G401 (cell line): ENCODE measurements at places on chromosomes 5 and 9. TPM values are rescaled to one million over a fixed set of nuclear protein-coding genes. Genes with fewer than 3 reads are reported as not detected.

DNA sequence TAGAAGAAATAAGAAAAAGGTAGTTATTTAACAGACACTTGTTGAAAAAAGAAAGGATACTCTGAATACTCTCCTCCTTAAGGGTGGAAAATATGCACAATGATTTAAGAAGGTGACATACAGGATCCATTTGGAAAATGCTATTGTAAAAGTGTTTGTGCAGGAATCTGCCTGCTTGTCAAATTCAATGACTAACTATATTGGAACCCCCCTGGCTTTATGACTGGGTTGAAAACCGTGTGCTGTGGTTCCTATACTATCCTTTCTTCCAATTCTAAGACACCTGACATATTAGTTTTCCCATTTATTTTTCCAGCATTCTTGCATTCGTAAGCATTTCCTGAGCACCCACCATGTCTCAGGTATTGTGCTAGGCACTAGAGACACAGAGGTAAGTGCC is 220.0 kb downstream of the GLIS3 start:
- no peak for DNase-seq

DNA sequence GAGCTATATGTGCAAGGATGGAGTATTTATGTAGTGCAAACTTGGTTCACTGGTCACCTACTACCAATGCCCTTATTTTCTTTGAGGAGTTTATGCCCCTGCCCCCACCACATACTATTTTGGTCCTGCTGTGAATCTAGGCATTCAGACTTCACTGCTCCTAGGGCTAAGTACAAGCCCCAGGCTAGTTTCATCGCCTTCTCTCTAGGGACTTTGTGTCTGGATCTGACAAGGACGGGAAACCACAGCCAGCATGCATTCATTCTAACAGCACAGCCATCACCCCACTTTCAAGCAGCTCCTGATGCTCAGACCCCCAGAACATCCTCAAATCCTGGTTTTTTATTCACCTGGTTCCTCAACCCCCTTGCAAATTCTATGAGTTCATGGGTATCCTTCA is 56.8 kb downstream of the DRD1 start:
- DNase-seq: no peak

DNA sequence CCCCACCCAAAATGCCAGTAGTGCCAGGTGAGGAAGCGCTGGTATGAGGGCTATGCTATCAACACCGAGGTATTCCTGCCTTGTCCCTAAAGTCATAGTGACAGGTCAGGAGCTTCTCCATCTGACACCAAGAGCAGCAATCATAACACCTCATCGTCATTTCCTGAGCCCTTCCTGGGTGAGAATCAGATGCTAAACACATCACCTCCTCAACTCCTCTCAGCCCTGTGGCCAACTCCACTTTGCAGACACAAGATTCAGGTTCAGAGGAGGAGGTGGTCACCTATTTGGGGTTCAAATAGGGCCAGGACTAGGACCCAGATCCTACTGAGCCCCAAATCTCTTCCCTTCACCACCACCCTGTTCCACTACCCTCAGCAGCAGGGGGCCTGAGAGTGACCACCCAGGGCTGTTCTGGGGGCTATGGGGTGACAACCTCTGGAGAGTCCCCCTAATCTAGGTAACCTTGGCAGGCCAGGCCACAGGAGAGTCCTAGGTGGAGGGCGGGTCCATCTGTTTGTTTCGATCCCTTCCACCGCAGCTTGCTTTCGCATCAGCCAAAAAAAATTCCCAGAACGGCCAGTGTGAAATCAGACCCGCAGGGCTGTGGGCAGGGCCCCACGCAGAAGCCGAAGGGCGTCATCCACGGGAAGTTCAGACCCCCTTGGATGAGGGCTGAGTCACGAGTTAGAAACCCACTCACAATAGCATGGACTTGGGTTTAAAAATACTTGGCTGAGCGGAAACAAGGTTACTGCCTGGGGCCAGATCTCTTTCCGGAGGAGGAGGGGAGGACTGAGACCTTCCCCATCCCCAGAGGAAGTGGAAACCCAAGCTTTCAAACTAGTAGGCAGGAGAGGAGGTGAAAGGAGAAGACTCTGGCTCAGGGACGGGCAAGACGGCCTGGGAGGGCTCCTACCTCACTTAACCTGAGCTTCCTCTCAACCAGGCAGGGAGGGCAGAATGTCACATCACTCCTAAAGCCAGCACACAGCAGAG is 8.7 kb downstream of the STK10 start:
- no peak for DNase-seq

GRCh38 chr9:115209601-115210306 is 91.8 kb upstream of the TNC start:
- no peak for DNase-seq

Gene CDH6
- 0.43 and 0.58 TPM in 2 replicates for total RNA-seq
